Hindlimb muscle (tissue), 1 donor: ENCODE measurements at places on chromosomes 3 and 15.
A peak's percentile ranks its signal among the peaks of the same experiment; 100 is the strongest.

- no peak for DNase-seq
Observed at GRCh38 chr3:51585871-51586270, 47.4 kb downstream of the RAD54L2 start.

GRCh38 chr3:14941871-14942270 lies 5.5 kb upstream of the NR2C2 start:
- DNase-seq = no peak

- DNase-seq = no peak
Observed at GRCh38 chr15:35495080-35495479, 50.9 kb downstream of the DPH6 start.

- no peak for DNase-seq
Observed at GRCh38 chr3:71707595-71707994, 17.6 kb downstream of the EIF4E3 start.

- DNase-seq = peak; percentile 60
Observed at GRCh38 chr3:172040981-172041963, 1.9 kb downstream of the FNDC3B start.

DNA sequence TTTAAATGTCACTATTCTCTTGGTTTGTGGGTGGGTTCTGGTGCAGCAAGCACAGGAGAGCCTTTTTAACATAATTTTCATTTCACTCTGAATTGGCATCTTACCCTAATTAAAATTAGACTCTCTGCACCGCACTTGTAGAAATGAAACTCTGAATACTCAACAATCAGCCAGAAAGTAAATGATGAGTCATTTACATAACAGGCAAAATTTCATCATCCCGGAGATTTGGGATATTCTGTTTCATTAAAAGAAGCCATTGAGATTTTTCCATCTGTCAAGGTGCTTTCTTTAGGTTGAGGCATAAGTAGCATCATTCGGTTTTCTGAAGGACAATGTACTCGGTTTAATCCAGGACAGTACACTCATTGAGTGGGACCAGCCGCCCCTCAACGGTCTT lies 111.0 kb downstream of the RFTN1 start:
- no peak for DNase-seq

DNA sequence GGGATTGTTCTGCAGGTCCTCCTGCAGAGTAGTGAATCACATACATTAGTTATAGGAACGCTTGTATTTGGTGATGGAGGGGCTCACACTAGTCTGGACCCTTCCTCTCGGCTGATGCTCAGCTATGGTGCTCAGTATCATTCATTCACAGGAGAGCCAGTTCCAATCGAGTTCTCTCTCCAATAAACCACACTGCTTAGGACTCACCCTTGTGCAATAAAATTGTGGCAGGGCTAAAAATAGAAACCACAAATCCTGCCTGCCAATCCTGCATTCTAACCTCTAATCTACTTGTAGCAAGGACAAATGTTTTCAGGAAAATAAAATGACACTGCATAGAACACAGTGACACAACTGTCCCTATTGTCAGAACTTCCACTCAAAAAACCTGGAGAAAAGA lies 138.4 kb upstream of the TBL1XR1 start:
- no peak for DNase-seq

DNA sequence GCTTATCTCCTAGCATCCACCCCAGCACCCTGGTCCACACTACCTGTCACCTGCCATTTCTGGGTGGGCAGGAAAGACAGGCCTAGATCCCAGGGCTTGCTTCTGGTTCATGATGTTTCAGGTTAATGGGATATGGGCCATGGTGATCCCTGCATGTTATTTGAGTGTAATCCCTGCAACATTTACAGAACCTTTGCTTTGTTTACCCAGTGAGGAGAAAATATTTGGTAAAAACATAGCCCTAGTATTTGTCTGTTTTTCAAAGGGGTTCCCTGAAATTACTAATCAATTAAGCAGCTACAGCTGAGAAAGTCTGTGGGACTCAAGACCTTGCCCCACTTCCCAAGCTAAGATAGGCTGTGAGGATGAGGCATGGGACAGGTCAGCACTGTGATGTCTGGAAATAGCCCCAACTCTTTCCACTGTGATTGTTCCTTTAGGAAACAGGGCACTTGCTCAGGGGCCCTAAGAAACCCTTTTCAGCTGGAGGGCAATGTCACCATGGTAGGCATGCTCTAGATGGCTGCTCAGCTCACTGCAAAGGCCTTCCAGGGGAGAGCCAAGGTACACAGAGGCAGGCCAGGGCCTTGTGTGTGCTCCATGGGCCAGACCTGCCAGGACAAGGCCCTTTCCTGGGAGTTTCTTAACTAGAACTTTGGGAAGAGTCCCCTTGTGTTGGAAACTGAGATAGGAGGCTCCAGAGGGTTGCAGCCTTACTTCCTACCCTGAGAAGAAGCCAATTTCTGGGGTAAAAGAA lies 11.1 kb downstream of the TRANK1 start:
- DNase-seq = no peak

- peak; percentile 13 for DNase-seq
Observed at GRCh38 chr3:7518456-7518855, 657.5 kb downstream of the GRM7 start.

DNA sequence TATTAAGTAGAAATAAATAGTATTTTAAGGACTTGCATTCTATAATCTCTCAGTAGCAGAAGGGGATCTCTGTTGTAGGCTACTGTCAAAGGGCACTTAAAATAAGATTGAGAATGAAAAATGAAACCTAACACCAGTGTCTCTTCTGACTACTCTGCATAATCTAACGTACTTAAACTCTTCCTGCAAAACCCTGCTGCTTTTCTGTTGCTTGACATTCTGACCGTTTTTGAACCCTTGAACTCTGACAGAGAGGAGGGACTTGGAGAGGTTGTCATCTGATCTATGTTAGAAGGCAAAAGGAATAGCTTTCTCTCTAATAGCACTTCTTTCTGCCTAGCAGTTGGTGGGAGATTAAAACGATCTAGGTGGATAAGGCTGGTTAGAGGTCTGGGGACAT lies 204.6 kb downstream of the ZIC1 start:
- no peak for DNase-seq

- DNase-seq = peak; percentile 30
Observed at GRCh38 chr15:40310001-40310959, 2.5 kb upstream of the PLCB2 start.

DNA sequence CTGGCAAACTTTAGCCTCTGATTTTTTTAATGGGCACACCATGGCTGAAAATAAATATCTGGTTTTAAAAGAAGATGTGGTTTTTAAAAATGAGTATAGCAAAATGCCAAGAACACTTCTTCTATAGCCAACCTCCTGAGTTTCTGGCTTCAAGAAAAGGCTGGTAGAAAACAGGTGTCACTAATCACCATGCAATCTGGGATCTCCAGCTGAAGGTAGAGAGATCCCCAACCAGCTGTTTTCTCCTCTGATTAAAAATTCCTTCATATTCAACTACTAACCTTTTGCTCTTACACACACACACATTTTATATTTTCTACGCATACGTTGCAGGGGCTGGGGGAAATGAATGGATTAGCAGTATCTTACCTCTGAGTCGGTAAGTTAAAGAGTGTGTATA lies 279.6 kb upstream of the ROBO2 start:
- no peak for DNase-seq

DNA sequence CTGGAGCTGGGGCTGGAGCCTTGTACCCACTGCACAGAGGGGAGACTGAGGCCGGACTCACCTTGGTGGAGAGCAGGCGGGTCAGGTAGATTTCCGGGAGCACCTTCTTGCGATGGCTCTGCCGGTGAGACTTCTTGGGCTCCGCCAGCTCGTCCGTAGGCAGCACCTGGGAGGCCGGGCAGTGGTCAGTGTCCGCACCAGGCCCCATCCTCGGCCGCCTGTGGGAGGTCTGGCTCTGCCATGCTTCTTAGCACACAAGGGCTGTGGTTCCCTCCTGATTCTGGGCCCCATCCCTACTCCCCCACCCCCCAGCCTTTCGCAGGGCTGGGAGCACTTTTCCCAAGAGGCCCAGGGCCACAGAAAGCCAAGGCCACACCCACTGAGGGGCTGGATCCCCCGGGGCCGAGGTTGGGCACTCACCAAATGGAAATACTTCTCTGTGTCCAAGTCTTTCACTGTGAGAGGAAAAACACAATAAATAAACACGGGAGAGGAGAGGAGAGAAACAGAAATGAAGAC lies 17.4 kb downstream of the H1-8 start:
- DNase-seq = no peak
